ENCODE measurements at places on chromosomes 2 and 18. TPM values are rescaled to one million over a fixed set of nuclear protein-coding genes. Genes with fewer than 3 reads are reported as not detected.

Gene MYL12B
- total RNA-seq, result 172 TPM

Gene NABP1
- 71.6 TPM for total RNA-seq

Gene PFN4
- not detected for total RNA-seq

Gene UPP2
- total RNA-seq, result not detected

Gene TACR1
- not detected for total RNA-seq

Gene PPP1R1C
- total RNA-seq, result not detected

Gene RHOB
- total RNA-seq, result 62.9 TPM

Gene THAP4
- total RNA-seq, result 36.9 TPM

Gene IL18RAP
- total RNA-seq, result 8.8 TPM

Gene TEKT4
- total RNA-seq, result not detected

Data from T-helper 17 cell (primary cell).